ENCODE measurements at places on chromosomes 3 and 15.

GRCh38 chr3:119206611-119207511, 33.5 kb downstream of the UPK1B start:
- DNase-seq: no peak

- no peak for DNase-seq
Observed at GRCh38 chr15:45185069-45185779, 2.5 kb downstream of the SHF start.

DNA sequence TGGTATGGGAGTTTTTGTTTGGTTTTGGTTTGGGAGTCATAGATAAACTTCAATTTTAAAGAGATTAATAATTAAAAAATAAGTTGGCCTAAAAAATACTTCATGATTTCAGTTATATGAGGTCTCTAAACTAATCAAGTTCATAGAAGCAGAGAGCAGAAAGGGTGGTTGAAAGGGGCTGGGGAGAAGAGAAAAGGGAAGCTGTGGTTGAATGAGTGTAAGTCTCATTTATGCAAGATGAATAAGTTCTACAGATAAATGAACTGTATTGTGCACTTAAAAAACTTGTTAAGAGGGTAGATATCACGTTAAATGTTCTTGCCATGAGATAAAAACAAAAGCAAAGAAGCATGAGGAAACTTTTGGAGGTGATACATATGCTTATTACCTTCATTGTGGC, 188.7 kb downstream of the NSUN3 start:
- no peak for DNase-seq

GRCh38 chr15:92596623-92597022, 59.0 kb downstream of the FAM174B start:
- no peak for DNase-seq

All from stimulated activated CD4-positive, alpha-beta T cell treated with anti-CD3 and anti-CD28 coated beads, Interleukin-1b, Interleukin-23, amount 100 ng/mL, for 1 hour (primary cell).